ENCODE measurements at places on chromosomes 12 and 14.

GRCh38 chr14:64459405-64460136, 5.7 kb upstream of the AKAP5 start:
- no peak for DNase-seq

DNA sequence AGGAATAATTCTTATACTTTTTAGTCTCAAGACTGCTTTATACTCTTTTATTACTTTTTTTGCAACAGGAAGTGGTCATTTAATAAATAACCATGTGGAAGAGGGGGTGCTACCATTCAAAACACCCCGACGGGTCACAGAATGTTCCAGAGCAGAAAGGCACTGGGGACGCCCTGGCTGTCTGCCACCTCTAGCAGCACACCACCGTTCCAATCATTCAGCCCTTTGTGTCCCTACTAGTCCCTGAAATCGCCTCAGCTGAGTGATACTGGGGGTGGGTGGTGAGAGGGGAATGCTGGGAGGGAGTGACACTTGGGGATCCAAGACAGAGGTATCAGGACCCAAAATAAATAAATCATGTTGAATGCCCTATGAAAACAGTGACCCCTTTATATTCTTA, 52.4 kb downstream of the MON2 start:
- no peak for DNase-seq

DNA sequence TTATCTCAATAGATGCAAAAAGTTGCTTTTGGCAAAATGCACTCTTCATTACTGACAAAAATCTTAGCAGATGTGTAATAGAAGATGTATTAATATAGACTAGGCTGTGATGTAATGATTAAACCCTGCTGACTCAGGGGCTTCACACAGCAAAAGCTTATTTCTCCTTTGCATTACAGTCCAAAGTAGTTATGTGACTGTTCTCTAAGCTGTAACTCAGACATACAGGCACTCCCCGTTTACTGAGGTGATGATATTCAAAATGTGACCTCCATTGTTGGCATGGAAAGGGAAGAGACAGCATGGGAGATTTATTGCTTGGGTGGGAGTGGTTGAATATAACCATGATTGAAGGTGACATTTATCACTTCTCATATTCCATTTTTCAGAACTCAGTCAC, 331.5 kb downstream of the SNAPC1 start:
- peak; percentile 11 for DNase-seq

DNA sequence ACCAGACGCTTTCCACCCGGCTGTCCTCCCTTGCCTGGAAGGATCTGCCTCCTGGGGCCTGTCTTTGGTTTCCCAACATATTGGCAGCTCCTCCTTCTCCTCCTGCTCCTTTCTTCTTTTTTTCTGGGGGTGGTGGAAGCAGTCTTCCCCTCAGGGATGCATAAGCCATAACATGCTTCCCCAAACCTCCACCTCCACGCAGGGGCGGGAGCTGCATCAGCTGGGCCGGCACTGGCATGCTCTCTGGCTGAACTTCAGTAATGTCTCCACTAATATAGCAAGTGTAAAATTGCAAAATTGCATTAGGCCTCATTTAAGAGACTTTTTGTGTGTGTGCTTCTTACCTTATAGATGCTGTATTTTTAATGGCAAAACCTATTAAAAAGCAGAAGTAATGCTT, 58.6 kb downstream of the GLT1D1 start:
- DNase-seq: no peak

DNA sequence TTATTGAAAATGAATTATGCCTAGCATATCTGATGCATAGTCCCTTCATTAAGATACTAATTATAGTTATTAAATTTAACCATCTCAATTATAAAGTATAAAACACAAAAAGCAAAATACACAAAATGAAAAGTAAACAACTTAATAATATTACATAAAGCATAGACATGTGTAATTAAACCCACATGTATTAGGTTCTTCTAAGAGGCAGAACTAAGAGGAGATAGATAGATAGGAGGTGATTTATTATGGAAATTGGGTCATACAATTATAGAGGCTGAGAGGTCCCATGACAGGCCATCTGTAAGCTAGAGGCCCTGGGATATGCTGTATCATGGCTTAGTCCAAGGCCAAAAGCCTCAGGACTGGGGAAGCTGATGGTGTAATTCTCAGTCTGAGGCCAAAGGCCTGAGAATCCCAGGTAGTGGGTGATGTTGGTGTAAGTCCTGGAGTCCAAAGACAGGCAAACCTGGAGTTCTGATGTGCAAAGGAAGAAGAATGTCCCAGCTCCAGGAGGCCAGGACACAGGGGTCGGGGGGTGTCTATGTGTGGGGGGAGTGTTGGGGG, 953.3 kb downstream of the TRHDE start:
- DNase-seq: no peak

DNA sequence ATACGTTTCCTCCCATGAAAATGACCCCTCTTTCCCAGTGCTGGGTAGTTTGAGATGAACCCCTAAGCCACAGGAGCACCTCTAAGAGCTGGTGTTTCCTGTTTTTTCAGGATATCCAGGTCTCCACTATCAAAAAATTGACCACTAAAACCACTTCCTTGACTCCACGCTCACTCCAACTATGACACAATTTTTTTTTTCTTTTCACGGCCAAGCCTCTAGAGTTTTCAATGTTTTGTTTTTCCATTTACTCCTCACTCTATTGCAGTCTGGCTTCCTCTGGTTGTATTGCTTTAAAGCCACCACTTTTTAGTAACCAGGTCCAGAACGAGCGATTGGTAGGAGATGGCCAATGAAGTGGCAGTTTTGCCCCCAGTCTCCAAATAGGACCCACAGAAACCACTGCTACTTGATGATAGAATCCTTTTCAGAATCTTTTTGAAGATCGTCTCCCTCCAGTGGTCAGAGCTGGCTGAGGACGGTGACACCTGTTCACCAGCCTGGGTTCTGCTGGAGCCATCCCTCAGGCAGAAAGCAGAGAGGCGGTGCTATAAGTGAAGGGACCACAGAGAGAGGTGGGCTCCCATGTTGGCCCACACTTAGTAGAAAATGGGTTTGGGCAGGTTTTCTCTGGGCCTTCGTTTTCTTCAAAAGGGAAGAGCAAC, 454.4 kb downstream of the VRK1 start:
- DNase-seq: no peak

GRCh38 chr12:28171356-28172060, 18.7 kb upstream of the CCDC91 start:
- no peak for DNase-seq

- no peak for DNase-seq
Measured at GRCh38 chr12:88994537-88994936, 357.8 kb downstream of the DUSP6 start.
